Fibroblast of gingiva (primary cell): ENCODE measurements at places on chromosomes 4 and X.

- DNase-seq = no peak
Measured at GRCh38 chr4:152938237-152938947, 2.3 kb downstream of the FHDC1 start.

DNA sequence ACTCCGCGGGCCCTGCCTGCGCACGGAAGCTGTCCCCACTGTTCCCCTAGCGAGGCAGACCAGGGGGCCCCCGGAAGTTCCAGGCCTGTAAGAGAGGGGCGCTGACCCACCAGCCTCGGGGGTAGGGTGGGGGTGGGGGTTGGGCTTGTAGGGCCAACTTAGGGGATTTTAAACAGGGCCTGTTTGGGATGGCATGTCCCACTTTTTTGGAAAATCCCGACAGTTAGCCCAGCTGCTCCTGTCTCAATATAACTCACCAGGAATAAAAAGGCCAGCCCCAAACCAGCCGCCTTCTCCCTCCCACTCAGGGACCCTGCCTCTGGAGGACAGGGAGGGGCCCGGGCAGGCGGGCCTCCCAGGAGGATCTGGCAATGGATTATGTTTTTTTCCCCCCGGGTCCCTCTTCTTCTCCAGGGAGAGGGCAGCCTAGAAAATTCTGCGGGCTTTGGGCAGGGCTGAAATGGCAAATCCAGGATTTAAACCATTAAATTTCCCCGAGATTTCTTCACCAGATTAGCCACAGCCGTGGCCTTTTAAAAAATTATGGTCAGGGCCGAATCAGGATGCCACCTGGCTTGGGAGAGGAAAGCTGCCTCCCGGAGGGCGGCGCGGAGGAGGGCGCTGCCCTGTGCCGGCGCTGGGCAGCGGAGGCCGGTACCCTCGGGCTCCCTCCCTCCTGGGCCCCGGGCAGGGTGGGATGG, 957 bp downstream of the PPP2R2C start:
- no peak for DNase-seq

DNA sequence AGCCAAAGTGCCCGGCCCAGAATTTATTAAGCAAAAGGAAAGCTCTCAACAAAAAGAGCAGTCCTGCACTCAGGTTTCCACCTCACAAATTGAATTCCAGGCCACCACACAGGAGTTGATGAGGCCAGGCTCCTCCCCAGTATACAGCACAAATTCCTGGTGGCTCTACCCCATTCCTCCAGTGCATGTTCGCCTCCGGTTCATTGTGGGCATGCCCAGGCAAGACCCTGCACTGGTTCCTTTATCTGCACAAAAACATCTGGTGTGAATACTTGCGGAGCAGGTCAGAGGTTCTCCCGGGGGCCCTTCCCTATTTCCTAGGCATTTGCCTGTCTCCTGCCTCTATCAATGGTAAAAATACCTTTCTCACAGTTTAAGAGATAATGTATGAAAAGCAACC, 195.2 kb upstream of the ANXA10 start:
- no peak for DNase-seq

DNA sequence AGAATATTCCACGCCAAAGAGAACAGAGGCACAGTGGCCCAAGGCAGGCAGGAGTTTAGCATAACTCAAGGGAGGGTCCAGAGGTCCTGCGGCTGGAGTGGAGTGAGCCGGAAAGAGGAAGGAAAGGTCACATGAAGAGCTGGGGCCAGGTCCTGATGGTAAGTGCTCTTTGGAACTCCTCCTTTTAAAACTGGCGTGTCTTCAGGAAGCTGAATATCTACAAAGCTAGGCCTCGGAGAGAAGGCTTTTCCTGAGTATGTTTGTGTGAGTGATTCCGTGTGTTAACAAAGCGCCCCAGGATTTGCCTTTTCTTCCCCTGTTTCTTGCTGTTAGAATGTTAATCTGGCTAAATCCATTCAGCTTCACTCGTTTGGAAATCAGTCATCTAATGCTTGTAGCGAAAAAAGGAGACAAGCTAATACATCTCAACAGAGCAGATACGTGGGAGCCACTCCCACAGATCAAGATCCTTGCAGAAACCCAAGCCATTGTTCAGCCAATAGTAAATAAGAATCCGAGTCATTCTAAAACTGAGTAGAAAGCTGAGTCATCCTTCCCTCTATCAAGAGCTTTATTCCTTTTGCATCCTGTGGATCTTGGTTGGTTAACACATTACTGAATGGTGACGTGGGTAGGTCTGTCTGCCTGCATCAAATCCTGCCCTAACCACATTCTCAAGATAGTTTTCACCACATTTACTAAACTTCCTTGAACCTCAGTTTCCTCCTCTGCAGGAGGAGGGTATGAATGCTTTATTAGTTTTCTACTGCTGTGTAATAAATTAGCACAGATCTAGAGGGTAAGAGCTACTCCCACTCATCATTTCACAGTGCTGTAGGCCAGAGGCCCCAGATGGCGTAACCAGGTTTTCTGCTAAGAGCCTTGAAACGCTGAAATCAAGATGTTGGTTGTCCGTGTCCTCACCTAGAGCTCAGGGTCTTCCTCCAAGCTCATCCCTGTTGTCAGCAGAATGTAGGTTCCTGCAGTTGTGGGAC, 43.2 kb upstream of the RBM47 start:
- DNase-seq = peak; percentile 58

DNA sequence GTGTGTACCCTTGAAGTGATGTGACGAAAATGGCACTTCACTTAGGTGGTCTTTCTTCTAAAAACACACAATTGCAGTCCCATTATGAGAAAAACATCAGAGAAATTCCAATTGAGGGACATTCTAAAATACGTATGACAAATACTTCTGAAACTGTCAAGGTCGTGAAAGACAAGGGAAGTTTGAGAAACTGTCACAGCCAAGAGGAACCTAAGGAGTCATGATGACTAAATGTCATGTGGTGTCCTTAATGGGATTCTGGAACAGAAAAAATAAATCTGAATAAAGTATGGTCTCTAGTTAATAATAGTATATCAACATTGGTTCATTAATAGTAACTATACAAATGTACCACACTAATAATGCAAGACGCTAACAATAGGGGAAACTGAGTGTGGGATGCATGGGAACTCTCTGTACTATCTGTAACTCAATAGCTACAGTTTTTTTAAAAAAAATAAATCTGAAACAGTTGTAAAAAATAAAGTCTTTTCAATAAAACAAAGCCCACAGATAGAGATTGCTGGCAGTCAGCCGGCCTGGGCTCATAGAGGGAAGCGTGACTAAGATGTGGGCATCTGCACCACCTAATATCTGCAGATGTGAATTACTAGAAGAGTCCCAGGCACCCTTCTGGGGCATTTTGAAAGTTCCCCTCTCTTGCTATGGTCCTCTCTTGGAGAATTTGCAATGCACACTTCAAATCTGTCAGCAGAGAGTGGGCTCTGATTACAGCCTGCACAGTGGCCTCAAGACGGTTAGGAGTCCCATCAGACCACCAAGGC, 47.6 kb downstream of the MID1IP1 start:
- DNase-seq = no peak

DNA sequence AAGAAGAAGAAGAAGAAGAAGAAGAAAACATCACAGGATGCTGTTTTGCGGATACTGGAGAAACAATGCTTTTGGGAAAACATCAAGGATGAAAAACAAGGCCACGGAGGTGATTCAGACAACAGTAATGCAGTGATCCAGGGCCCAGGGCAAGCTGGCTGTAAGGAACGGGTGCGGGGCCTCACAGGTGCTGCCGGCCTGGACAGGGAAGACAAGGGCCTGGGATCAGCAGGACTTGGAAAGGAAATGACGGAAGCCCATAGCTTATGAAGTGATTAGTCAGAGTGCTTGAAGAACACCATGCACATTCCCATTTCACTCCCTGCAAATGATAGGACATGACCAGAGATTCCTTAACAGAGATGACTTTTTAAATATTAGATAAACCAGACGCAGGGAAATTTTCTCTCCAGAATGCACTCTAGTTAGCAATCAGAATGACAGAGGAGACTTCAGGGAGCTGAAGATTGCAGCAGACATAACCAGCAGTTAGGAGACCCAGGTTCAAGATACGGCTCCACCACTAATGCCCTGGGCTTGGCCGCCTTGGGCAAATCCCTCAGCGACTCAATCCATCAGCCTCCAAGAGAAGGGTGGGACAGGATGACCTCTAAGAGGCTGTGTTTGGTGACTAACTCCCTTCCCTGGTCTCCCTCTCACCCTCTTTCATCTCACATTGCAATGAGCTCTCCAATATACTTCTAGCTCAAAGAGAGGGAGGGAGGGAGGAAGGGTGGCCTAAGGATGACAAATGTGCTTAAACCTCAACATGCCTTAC, 54.1 kb downstream of the APBB2 start:
- peak; percentile 19 for DNase-seq

DNA sequence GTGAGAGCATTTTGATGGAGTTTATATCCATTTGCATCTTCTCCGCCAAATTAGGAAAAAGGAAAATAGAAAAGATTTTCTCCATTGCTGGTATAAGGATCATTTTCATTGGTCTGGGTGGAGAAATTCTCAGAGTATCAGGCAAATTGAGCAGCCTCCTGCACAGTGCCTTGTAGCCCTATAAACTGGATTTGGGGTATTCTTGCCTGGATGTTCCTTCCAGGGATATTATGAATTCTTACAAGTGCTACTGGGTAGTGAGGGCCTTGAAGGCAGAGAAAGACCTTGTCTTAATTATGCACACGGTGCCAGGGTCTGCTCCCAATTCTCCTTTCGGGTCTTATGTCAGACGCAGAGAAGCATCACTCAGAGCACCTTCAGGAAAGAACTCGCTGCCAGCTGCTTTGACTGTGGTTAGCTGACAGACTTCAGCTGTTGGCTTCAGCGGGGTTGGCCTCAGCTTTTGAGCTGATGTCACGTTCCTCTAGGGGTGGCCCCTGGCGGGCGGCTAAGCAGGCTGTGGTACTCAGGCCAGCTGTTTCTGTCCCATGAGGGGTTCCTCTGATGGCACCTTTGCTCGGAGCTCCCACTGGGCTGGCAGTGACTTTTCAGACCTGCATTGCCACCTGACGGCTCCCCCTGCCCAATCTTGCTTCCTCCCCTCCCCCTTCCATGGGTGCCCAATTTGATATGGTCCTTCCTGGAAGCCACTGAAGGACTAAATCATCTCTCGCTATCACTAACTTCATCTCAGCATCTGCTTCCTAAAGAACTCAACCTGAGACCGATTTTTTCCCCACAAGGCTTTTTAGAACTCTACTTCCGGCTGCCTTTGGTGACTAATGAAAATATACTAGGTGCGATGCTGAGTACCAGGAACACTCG, 519.5 kb downstream of the BCOR start:
- DNase-seq = no peak

GRCh38 chr4:182748949-182749348, 168.2 kb downstream of the DCTD start:
- no peak for DNase-seq

DNA sequence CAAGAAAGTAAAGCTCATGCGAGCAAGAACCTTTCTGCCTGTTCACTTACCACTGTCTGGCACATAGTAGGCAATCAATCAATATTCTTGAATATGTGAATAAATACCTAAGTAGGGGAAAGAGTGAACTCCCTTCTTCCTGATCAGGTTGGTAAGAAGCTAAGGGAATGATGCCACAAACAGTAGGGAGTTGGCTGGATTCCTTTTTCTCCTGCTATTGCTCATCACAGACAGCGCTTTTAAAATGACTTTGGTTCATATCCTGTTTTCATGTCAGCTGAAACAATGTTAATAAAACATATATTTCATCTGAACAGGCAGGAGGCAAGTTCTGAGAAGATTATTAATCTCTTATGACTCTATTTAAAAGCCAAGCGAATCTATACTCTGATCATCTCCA, 99.2 kb downstream of the NSUN7 start:
- DNase-seq = peak; percentile 14

GRCh38 chr4:74921490-74921889, 11.4 kb upstream of the PARM1 start:
- DNase-seq = no peak

DNA sequence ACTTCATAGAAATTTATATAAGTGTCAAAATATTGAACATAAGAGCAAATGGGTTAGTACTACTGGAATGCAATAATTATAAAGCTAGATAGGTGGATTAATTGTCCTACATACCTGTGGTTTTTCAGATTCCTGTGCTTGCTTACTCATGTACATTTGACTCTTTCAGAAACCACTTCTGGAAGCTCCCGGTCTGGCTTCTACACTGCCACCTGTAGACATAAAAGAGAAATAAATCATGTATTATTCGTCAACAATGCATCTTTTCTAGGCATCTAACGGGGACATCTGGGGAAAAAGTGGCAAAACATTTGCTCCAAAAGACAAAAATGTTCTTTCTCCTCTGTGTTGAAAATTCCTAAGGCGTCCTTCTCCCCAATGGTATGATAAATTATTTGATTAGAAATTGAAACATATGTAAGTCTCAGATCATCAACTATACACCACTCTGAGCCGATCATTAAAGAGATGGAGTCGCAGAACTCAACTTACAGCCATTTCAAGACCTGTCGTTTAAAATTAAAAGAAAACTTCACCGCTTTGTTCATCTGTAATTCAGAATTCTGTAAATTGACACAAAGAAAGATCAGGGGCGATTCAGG, 648.7 kb upstream of the DIPK2B start:
- peak; percentile 72 for DNase-seq

- DNase-seq = peak; percentile 20
Measured at GRCh38 chr4:163484906-163485305, 9.6 kb upstream of the TMA16 start.

DNA sequence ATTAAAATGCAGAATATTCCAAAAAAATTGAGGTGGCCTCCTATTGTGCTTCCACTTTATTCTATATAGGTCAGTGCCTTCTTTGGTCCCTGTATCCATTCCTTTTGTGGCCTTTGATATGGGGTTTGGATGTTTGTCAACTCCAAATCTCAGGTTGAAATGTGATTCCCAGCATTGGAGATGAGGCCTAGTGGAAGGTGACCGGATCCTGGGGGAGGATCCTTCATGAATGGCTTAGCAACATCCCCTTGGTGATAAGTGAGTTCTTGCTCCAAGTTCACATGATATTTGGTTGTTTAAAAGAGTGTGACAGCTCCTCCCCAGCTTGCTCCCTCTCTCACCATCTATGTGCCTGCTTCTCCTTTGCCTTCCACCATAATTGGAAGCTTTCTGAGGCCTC, 380.6 kb downstream of the INPP4B start:
- no peak for DNase-seq

- peak; percentile 1 for DNase-seq
Measured at GRCh38 chrX:19121898-19122640, at the start of gene ADGRG2. ADGRG2 (minus strand) TSS chrX:19122468; CDS start chrX:19068834, 53,634 bp downstream.

DNA sequence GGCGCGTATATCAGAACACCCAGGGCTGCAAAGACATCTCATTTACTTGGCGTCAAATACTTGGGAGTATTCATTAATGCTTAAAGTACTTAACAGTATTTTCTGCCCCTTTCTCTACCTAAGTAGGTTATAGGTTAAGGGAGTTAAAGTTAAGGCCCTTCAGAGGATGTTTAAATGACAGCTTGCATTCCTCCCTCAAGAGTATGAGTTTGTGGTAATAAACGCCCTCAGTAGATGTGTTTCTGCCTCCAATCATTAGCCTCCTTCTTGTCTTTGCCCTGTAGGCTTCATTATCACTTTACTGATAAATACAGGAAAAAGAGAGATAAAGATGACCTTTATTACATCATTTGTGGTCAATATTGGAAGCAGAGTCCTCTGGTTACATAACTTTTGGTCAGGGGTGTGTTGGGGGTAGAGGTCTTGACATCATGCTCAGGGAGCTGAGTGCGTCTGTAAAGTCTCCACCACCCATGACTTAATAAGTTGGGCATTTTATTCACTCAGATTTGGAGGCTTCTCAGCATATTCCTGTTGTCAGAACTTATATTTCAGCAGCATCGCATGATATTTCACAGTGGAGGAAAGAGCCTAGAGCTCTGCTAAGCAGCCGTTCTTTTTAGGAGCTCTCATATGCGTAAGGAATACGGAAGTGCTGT, 145.9 kb downstream of the CPE start:
- DNase-seq = no peak
